CD4-positive, alpha-beta T cell treated with Interferon gamma for 1 hour (primary cell): ENCODE measurements at places on chromosomes 6 and 20.

DNA sequence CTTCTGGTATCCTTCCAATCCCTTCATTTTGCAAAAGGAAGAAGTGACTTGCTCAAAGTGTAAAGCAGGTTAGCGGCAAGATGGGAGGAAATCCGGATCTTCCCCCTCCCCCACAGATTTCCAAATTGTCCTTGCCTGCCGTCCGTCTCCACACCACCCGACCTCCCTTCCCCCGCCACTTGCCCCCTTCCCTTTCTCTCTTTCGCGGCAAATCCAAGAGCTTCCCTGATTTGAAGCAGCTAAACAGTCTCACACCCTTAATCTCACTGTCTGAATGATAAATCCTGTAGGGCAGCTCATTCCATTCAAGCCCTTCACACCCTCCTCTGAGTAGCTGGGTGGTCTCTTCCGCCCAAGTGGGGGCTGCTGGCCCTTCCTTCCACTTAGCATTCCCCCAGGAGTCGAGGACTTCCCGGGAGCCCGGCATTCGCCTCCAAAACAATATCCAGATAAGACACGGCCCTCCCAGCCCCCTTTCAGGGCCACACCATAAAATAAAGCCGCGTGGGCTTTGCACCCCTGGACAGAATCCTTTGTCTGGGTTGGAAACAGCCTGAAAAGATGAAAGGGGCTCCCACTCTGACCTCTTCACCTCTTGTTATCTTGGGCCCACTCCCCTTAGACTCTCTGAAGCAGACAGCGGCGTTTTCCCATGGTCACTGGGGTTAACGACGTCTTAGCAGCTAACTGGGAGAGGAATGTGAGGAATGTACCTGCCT is 44.0 kb upstream of the PIM1 start:
- DNase-seq: no peak

- DNase-seq: no peak
These were observed 28.6 kb downstream of the KIF25 start for GRCh38 chr6:168025831-168026710.

GRCh38 chr6:66328200-66328599 is 621.2 kb upstream of the EYS start:
- DNase-seq: no peak

- DNase-seq: no peak
These were observed 144.7 kb downstream of the MYO6 start for GRCh38 chr6:75893776-75894152.

DNA sequence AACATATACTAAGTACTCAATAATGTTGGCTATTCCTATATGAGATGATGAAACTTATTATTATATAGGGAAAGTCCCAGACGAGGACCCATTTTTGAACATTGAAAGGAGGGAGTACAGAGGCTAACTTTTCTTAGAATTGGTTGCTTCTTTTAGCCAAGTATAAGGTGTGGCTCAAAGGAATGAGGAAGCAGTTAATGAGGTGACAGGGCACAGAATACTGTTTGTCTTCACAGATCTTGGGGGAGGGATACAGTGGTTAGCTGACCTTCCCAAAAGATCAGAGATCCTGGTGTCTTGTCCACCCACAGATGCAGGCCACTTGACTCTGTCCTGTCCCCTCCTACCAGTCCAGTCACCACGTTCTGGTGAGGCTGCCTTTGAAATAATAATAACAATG is 67.8 kb upstream of the EPB41L1 start:
- DNase-seq: no peak

GRCh38 chr6:111950661-111951496 is 77.6 kb upstream of the FYN start:
- DNase-seq: no peak

- no peak for DNase-seq
These were observed 36.3 kb upstream of the SULF2 start for GRCh38 chr20:47821481-47822100.
